ENCODE measurements at places on chromosomes 4 and X.

- no peak for DNase-seq
Observed at GRCh38 chrX:84108584-84108983, 79.4 kb downstream of the RPS6KA6 start.

- no peak for DNase-seq
Observed at GRCh38 chr4:88819818-88820697, 122.4 kb upstream of the NAP1L5 start.

DNA sequence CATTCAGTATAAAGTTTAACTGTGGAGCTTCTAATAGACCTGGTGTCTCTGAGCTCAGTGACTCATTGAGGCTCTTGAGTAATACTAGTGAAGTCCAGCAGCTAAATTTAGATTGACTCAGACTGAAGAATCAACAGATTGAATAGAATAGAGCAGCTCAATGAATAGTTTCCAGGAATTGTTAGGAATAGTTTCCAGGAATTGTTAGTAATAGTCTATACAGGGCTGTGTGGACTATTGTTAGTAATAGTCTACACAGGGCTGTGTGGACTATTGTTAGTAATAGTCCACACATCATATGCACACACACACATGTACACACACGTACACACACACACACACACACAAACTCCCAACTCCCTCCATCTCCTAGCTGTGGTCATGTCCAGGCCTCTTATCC lies 3.0 kb downstream of the GIMD1 start:
- DNase-seq: peak; percentile 69

GRCh38 chrX:10393241-10393640 lies 227.1 kb downstream of the MID1 start:
- no peak for DNase-seq

GRCh38 chr4:169410839-169411770 lies 140.3 kb upstream of the SH3RF1 start:
- DNase-seq: peak; percentile 59

DNA sequence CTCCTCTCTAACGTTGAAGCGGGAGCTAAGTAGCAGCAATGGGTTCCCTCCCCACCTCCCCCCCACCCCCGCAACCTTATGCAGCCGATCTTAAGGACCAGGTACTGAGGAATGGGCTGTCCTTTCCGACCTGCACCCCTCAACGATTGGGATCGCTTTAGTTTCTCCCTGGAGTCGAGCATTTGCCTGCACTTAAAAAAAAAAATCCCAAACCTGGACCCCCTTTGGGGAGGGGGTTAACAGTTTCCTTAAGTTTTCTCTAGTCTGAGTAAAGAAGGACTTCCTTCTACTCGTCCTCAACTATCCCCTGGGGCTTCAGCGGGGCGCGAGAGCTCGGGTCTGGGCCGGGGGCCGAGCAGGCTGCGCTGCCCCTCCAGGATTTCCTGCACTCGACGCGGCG lies 25.7 kb upstream of the BCORL1 start:
- no peak for DNase-seq

DNA sequence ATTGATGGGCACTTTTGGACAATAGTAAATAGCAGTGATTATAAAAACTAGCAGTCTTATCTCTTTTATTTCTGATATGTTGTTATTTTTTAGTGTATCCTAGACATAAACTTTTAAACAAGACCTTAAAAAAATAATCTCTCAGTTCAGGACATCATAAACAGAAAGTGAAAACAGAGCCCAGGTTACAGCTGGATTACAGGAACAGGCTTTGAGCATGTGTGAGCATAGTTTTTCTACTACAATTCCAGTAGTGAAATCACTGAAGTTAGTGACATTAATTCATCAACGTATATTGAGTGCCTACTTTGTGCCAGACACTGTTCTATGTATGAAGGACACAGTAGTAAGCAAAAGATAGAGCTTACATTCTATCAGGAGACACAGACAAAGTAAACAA lies 16.9 kb downstream of the TRIM75 start:
- no peak for DNase-seq

GRCh38 chrX:72308566-72309296 lies 3.0 kb upstream of the CITED1 start:
- DNase-seq: no peak

DNA sequence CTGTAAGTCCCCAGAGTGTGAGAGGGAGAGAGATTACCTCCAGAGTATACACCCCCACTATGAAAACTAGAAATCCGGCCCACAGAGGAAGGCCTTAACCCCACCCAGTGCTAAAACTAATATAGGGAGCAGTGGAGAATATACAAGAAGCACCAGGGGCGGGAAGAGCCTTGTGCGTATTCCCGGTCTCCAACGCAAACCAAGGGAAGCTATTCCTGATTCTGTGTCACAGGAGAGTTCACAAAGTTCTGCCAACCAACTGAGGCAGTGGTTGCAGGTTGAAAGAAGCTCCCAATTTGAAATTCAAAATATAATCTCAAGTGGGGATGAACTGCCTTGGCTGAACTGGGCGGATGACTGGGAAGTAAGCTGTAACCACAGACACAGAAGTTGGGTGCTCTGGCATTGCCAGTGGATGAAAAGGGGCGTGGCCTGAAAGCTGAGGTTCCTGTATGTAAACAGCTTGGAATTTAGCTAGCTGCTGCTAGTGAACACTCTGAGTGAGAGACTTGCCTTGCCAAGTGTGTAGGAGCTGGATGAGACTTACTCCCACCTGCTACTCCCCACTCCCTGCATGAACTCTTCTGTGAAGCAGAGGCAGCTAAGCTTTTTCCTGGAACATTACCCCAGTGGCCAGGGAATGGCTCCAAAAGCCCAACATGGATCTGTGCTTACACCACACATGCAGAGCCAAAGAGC lies 32.7 kb downstream of the ELF2 start:
- DNase-seq: no peak

- no peak for DNase-seq
Observed at GRCh38 chrX:6228720-6229119, at the start of gene NLGN4X. NLGN4X (minus strand) TSS chrX:6228867; CDS start chrX:6151466, 77,401 bp downstream.

GRCh38 chrX:46617906-46618305 lies 44.3 kb downstream of the CHST7 start:
- DNase-seq: no peak

DNA sequence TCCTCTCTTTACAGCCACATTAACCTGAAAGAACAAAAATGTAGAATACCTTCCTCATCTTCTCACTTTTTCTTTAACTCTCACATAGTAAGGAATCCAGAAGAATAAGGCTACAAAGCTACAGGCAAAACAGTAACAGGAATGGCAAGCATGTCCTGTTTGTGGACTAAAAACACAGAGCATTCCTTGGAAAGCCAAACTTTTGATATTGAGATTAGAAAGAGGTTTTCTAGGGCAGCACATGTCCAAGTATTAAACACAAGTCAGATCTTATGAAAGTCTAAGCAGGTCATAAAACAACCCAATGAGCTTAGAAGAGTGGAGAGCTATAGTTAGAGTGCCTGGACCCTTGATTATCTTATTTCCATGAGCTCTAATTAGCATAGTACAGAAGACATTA lies 58.2 kb upstream of the FAM9C start:
- DNase-seq: no peak

GRCh38 chr4:73908965-73909364 lies 39.8 kb downstream of the CXCL1 start:
- DNase-seq: no peak

GRCh38 chr4:118557298-118557851 lies 127.8 kb upstream of the METTL14 start:
- DNase-seq: peak; percentile 61

- DNase-seq: peak; percentile 20
Observed at GRCh38 chr4:118086344-118086743, 52.1 kb downstream of the NDST3 start.

GRCh38 chrX:10447564-10448214 lies 172.7 kb downstream of the MID1 start:
- no peak for DNase-seq

DNA sequence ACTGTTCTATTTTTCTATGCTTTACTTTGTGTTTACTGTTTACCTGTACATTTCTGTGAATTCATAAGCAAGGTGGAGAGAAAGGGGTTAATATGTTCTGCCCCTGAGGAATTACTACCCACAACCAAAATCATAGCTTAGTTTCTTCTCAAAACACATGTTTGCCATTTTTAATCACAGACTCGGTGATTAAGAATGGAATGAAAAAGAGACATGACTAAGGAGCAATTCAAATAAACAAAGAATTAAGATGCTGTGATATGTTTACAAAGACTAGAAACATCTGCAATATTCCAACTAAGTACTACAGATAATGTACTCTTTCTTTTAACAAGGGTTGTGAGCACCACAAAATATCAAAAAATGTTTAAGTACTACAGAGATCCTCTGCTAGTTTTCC lies 11.7 kb upstream of the FAT4 start:
- no peak for DNase-seq

DNA sequence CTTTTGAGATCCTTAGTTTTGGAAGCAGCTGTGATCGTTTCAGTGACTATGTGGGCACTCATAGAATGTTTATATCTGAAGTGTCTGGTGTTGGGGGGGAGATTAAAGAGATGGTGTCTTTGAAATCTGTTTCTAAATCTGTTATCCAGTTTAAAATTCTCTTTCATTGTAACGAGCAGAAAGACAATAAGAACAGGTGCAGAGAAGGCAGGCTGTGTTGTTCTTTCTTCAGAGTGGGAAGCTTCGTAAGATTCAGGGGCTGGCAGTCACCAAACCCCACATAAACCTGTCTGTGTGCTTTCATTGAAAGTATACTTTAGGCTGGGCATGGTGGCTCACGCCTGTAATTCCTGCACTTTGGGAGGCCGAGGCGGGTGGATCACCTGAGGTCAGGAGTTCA lies 16.3 kb upstream of the DHRSX start:
- DNase-seq: no peak

GRCh38 chr4:87824352-87824751 lies 8.4 kb upstream of the MEPE start:
- no peak for DNase-seq

DNA sequence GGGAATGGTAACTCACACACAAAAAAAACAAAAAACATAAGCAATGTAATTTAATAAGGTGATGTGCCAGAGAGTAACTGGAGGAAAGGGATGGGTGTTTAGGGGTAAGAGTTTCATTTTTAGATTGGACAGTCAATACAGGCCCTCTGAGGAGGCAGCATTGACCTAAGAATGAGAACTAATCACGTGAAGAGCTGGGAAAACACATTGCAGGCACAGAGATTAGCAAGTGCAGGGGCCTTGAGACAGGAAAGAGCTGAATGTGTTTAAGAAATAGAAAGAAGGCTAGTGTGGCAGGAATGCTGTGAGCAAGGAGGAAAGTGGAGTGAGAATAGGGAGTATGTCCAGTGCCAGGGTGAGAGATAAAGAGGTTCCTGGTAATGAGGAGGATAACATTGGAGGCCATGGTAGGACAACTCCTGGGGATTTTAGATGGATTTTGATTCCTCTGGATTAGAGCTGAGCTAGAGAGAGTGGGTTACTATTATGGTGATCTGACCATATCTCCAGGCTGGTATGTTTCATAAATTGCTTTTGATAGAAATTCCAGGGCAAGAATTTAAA lies 17.6 kb downstream of the PDLIM5 start:
- no peak for DNase-seq

GRCh38 chr4:37836838-37837440 lies 10.5 kb downstream of the PGM2 start:
- no peak for DNase-seq

DNA sequence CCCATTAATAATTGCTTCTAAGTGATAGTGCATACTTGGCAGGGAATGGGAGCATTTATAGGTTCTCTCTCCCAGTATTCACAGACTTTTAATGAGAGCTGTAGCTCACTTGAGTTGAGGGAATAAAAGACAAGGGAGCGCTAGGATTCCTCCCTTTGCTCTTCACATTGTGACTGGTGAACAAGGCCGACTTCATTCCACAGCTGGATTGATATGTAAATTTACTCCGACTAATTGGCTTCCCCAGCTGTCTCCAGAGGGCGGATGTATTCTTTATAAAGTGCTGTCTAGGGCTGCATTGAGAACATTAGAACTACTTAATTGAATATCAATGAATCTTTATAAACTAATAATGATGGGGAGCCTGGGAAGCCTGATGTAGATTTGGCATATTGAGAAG lies 63.4 kb downstream of the GPR50 start:
- no peak for DNase-seq

DNA sequence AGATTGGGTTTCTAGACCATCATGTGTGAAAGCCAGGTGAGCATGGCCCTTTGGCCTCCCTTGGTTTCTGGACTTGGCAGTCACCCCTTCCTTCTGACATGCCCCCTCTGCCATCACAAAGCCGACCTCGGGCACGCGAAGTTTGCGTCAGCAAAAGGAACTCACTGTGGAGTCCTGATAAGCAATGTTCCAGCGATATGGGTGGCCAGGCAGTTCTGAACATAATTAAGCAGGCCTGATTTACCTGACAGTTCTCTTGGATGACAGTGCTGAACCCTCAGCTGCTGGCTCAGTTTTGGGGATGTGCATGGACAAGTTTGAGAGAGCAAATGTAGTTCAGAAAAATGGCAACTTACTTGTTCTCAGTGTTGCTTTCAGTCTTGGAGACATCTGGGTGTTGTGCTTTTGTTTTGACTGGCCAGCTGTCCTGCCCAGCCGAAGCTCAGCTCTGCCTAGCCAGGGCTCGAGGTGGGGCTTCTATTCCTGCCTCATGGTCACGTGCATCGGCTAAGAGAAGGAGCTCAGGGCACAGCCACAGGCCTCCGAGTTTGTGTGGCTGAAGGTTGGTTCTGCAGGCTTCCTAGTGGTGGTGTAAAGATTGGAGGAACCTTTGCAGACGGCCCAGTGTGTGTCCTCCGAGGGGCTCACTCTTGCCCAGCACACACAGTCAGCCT lies 78.3 kb downstream of the CLDN34 start:
- DNase-seq: no peak

GRCh38 chrX:87064502-87064901 lies 453.1 kb upstream of the KLHL4 start:
- no peak for DNase-seq

DNA sequence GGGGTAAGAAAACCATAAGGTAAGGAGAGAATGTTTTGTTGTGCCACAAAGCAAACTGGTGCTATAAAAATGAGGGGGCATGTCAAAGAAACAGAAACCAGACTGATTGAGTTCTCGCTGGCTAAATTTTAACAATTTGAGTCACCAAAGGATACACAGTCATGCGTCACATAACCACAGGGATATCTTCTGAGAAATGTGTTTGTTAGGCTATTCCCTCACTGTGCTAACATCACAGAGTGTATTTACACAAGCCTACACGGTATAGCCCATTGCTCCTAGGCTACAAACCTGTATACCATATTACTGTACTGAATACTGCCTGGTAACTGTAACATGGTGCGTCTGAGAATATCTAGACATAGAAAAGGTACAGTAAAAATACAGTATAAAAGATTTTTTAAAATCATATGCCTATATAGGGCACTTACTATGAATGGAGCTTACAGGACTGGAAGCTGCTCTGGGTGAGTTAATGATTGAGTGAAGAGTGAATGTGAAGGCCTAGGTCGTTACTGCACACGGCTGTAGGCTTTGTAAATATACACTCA lies 50.1 kb downstream of the FBXW7 start:
- peak; percentile 13 for DNase-seq

GRCh38 chrX:39563178-39563577 lies 534.6 kb downstream of the BCOR start:
- no peak for DNase-seq
